ENCODE measurements at places on chromosomes 16 and 17.

DNA sequence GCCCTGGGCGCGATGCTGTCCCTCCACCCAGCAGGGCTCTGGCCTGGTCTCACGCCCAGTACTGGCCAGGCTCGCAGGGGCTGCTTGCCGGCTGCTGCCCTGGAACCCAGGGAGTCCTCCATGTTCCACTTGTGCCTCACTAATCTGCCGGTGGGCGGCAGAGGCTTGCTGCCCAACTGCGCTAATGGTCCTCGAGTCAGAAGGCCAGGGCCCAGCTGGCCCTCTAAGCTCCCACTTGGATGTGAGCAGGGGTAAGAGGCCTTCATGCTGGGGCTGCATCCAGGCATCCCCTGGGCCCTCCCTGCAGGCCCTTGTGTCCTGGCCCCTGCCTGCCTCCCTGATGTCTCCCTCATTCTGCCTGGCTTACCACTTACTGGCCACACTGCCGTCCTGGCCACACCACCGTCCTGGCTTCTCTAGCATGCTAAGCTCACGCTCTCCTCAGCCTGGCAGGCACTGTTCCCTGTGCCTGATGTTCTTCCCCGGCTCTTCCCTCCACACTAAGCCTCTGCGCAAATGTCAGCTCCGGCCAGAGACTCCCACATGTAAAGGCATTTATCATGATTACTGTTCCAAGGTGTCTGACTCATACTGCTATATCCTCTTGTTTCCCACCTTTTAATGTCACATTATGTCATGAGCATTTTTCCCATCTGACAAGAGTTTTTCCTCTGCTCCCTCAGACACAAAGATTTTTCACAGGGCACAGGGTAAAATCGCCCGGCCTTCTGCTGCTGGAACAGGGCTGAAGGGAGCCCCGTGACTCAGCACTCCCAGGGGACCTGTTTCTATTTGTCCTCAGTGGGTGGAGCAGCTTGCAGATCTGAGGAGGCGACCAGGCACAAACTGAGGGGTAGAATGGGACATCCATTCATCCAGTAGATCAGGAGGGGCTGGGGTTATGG is 15.9 kb downstream of the B9D1 start:
- no peak for DNase-seq

GRCh38 chr16:82756283-82756599 is 129.5 kb downstream of the CDH13 start:
- DNase-seq = no peak

DNA sequence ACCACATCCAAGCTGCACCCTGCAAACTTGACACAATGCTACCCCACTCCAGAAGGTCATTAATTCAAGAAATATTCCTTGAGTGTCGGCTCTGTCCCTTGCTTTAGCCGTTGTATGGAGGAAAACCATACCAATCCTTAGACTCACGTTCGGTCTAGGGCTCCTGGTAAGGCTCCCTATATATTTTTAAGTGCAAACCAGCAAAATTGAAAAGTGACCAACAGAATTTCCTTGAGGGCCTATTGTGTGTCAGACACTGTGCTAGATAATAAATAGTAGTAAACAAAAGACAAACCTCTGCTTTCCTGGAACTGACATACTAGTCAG is 390 bp upstream of the BBS2 start:
- DNase-seq = no peak

- DNase-seq = no peak
These were observed 15.8 kb downstream of the TSNAXIP1 start for GRCh38 chr16:67822511-67822910.

GRCh38 chr17:41939044-41939692 is 8.8 kb downstream of the ODAD4 start:
- DNase-seq = no peak

- DNase-seq = no peak
These were observed 119.2 kb downstream of the XYLT1 start for GRCh38 chr16:17351441-17352035.

- DNase-seq = no peak
These were observed 75.8 kb upstream of the CNTNAP4 start for GRCh38 chr16:76201385-76201784.

DNA sequence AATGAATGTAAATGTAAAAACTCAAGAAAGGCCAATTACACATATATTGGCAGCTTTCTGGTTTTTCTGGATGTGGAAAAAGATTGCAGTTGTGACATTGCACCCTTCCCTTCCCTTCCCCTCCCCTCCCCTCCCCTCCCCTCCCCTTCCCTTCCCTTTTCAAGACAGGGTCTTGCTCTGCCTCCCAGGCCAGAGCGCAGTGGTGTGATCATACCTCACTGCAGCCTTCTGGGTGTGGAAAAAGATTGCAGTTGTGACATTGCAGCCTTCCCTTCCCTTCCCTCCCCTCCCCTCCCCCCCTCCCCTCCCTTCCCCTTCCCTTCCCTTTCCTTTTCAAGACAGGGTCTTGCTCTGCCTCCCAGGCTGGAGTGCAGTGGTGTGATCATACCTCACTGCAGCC is 41.7 kb downstream of the PIK3R5 start:
- no peak for DNase-seq

GRCh38 chr16:981695-982144 is at the start of gene SOX8:
Gene SOX8 (plus strand): TSS chr16:981770. CDS start chr16:981923, 153 bp downstream.
- DNase-seq = no peak

DNA sequence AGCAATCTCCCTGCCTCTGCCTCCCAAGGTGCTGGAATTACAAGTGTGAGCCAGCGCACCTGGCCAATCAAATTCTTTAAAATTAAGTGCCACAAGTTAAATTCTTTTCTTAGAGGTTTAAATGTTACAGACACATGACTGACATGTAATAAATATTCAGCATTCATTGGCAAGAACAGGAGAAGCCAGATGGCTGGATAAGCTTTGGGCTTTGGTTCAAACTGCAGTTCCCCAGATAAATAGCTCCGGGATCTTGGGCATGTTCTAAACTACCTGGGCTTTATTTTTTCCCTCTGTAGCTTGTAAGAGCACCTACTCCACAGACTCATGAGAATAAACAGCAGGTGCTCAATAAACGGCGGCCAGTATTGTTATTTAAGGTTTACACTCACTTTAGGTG is 34.1 kb downstream of the ABAT start:
- no peak for DNase-seq

GRCh38 chr17:21239680-21240368 is 13.4 kb downstream of the NATD1 start:
- no peak for DNase-seq

DNA sequence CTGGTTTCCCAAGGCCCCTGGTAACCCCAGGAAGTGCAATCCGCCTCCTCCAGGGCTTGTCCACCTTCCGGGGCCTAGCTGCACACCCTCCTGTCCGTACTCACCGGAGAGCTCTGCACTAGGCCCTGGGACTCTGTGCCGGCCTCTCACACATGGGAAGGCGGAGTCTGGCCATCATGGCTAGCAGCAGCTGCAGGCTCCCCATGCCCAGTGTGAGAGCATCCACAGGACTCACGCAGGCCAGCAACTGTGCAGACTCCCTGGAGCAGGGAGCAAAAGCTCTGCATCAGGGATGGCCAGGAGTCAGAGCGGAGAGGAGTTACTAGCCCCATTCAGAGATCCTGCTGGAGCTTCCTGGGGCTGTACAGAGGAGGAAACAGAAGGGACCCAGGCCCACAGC is 20.2 kb downstream of the FOXN1 start:
- DNase-seq = no peak

DNA sequence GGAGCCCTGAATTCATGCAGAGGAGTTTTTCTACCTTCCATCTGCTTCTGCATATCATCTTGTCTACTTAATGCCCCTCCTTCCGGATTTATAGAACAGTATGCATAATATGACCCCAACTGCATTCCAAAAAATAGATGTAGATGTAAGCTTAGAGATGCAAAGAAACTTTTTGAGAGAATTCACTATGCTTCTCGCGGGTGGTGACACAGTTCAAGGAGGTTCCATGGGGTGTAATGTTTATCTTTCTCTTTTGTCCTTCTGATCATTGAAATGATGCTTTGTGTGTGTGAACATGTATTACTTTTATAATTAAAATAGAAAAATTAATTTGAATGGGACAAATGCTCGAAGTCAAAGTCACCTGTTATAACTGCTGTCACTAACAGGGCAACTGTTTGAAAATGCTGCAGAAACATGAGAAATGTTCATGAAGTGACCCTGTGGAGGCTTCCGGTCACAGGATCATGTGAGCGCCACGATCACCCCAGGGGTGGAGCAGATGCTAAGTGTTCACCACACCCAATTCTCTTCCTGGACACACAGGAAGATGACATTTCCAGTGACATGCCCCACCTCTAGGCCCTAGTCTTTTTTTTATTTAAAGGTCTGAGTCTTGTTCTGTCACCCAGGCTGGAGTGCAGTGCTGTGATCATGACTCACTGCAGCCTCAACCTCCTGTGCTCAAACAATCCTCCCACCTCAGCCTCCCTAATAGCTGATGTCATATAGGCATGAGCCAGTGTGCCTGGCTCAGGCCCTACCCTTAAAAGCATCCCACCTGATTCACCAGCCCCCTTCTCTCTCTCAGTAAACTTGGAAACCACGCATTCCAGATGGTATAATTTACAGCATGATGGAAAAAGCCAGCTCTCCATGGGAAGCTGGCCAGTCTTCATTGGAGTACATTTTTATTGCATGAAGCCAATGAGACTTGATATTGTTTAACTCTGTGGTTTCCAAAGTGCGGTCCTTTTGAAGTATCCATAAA is 21.0 kb upstream of the AGRP start:
- no peak for DNase-seq

DNA sequence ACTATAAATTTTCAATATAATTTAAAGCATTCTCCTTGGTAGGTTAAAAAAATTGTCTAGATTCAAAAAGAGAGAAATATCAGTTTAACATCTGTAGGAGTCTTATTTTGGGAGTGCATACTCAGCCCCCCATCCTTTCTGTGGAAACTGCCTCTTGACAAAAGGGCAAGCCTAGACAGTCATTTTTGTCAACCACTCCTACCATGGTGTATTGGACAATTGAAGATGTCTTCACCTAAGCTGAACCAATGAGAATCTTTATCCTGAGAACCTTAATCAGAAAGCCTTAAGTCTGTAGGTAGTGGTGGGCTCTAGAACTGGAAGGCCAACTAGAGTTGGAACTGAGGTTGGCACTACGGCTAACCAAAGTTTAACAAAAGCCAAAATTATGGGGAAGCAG is 65.7 kb upstream of the MED13 start:
- no peak for DNase-seq

GRCh38 chr16:84471966-84472365 is 32.5 kb downstream of the MEAK7 start:
- DNase-seq = no peak
